SW 1271 (cell line): ENCODE measurements at places on chromosomes 6 and 20.

GRCh38 chr20:4283016-4283415 is 267.7 kb upstream of the RNF24 start:
- no peak for DNase-seq

GRCh38 chr6:131635384-131636340 is 1.4 kb upstream of the ENPP3 start:
- DNase-seq = no peak

- no peak for DNase-seq
Observed at GRCh38 chr6:89479897-89480296, 46.9 kb downstream of the ANKRD6 start.

DNA sequence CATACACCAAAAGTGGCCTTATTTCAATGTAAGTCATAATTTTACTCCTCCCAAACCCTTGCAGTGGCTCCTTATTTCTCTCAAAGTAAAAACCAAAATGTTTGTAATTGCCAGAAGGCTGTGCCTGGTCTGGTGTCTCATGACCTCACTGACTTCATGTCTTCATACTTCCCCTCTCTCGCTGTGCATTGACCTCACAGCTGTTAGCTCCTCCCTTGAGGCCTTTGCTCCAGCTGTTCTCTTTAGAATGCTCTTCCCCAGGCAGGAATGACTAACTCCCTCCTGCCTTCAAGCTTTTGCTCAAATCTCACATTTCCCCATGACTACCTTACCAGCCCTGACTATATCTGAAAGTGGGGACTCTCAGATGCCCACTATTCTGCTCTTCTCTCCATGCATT is 83.3 kb downstream of the MTFR2 start:
- DNase-seq = no peak

GRCh38 chr6:147944122-147944521 is 398.5 kb upstream of the SASH1 start:
- no peak for DNase-seq

- no peak for DNase-seq
Observed at GRCh38 chr20:58584881-58585752, 66.0 kb upstream of the STX16 start.

- no peak for DNase-seq
Observed at GRCh38 chr6:147717991-147718390, 209.5 kb downstream of the SAMD5 start.

- no peak for DNase-seq
Observed at GRCh38 chr20:37947943-37948342, 45.0 kb downstream of the VSTM2L start.

DNA sequence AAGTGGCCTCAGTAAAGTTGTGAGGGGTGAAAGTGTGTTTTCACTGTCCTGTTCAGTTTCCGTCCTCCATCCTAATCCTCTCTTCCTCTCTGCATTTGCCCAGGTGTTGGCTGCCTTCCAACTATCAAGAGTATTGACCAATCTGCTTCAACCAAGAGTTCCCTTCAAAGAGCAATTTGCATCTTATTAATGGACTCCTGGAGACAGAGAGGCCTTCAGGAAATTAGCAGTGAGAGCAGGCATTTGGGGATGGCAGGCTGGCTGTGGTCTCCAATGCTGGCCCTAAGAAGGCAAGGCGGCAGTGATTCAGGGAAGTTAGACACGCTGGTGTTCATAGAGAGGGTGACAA is 77.2 kb downstream of the GPR6 start:
- DNase-seq = no peak

DNA sequence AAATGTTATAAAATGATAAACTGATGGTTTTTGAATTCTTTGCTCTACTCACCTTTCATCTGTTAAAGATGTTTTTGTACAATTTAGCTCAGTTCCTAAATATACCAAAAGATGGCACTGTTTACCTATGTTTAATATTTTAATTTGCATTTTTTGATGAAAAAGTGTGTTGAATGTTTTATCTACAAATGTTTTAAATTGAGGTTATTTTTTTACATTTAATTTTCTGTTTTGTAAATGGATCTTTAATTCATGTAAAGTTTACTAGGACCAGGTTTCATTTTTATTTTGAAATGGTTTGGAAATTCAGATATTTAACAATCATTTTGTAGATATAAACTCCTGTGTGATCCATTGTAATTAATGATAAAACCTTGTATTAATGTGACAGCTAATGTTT is 30.0 kb downstream of the CDKAL1 start:
- no peak for DNase-seq
